Renal pelvis (tissue), 12 donors: ENCODE measurements at places on chromosomes 6 and 20. TPM values are rescaled to one million over a fixed set of nuclear protein-coding genes. Genes with fewer than 3 reads are reported as not detected.
A peak's percentile ranks its signal among the peaks of the same experiment; 100 is the strongest.

The PTCRA gene
- 0.23 TPM for polyA plus RNA-seq

The TMEM170B gene
- polyA plus RNA-seq, result 10.5 TPM

DNA sequence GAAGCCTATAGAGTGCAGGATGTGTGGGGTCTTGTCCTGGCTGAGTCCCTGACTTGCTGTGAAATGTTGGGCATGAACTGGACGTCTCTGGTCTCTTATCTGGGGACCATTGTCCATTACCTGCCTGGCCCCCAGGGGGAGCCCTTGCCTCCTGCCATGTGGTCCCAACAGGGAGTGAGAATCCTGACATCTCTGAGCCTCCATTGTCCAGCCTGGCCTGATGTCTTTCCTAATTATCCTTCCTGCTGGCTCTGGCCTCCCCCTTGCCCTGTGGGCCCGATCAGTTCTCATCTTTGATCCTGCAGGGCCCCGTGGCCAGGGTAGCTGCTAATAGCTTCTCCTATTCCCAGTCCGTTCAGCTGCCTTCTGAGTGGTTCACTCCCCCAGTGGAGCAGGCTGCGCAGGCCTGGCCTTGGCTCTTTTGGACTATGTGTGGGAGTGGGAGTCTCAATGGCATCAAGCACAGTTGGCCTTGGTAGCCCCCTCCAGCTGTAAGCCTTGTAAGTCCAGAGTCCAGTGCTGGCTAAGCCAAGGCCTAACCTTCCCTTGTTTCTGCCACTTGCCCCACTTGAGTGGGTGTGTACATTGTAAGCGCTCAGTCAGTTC, 77.9 kb upstream of the RALY start:
- DNase-seq, result no peak

DNA sequence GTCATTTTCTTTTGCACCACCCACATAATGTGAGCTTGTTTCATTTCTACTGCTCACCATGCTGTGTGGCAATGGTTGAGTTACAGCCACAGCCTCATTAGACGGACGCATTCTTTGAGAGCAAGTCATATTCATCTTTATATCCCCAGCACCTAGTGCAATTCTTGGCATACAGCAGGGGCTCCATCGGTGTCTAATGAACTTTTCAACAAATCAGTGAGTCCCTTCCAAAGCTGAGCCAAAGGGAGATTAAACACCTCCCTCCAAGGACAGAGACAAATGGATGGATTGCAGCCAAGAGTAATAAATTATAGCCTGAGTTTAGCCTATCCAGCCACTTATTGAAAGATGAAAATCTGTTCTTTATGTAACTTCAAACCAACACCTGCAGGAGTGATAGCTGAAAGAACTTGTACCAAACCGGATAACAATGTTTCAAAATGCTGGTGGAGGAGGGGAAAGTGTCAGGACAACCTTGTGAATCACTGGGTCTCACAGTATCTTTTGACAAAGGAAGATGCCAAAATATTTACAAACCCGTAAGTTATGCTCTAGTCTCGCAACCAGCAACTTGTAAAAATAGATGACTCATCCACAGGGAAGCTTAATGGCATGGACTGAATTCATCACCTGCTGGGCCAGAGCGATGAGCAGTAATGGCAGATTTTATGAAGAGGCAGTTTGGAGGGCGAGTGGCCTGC, 139.0 kb downstream of the PXDC1 start:
- DNase-seq, result no peak

The FOXF2 gene
- polyA plus RNA-seq, result 0.10 TPM

GRCh38 chr6:129184808-129185366, 301.9 kb downstream of the LAMA2 start:
- DNase-seq, result no peak

- DNase-seq, result no peak
Observed at GRCh38 chr6:44039191-44039719, 88.0 kb downstream of the MRPL14 start.

- no peak for DNase-seq
Observed at GRCh38 chr6:39543095-39543494, 182.1 kb downstream of the KIF6 start.

- DNase-seq, result no peak
Observed at GRCh38 chr6:35972471-35973367, 51.7 kb downstream of the SLC26A8 start.

The RAET1G gene
- polyA plus RNA-seq, result 0.86 TPM

The DCDC2 gene
- polyA plus RNA-seq, result 110 TPM

- DNase-seq, result no peak
Observed at GRCh38 chr6:35490821-35491557, 5.9 kb downstream of the TEAD3 start.

DNA sequence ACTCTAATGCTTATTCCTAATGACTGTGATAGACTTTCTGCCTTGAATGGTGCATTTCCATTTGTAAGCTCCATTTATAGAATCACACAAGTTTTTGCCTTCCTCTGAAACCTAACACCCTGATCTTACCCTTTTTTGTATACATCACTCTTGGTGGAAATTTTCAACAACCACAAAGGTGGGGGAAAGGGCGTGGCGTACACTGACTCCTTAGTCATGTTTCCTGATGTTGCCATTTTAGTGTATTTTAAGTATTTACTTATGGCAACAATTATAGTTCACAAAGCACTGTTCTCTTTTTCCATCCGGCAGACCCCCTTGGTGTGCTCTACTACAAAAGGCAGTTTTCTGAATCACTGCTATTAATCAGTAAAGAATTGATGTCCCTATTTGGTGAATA, 92.0 kb downstream of the ATXN1 start:
- DNase-seq, result no peak

DNA sequence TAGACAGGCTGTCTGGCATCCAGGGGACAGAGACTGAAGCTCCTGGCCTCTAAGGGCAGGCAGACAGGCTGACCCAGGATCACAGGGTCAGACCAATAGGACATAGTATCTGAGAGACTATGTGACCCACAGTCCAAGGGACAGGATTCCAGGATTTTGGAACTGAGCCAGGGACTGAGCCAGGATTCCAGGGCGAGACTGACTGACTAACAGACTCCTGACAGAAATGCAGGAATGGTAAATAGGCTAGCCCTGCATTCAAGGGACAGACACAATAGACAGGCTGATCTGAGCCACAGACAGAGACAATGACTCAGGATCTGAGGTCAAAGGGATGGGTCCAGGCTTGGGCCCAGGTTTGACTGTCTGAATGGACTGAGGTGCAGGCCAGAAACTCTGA, 19.8 kb downstream of the XKR7 start:
- DNase-seq, result no peak

GRCh38 chr20:1854246-1854645, 41.0 kb upstream of the SIRPA start:
- no peak for DNase-seq

- DNase-seq, result peak; percentile 62
Observed at GRCh38 chr6:161748535-161749416, 474.9 kb upstream of the AGPAT4 start.

The FAM83D gene
- 12.9 TPM for polyA plus RNA-seq
